ENCODE measurements at places on chromosomes 7 and 10. TPM values are rescaled to one million over a fixed set of nuclear protein-coding genes. Genes with fewer than 3 reads are reported as not detected.

- no peak for DNase-seq
Observed at GRCh38 chr7:136016649-136017395, 39.7 kb upstream of the MTPN start.

- DNase-seq, result no peak
Observed at GRCh38 chr7:2575046-2575732, 16.4 kb downstream of the IQCE start.

GRCh38 chr10:131726076-131726880, 174.5 kb upstream of the PPP2R2D start:
- no peak for DNase-seq

DNA sequence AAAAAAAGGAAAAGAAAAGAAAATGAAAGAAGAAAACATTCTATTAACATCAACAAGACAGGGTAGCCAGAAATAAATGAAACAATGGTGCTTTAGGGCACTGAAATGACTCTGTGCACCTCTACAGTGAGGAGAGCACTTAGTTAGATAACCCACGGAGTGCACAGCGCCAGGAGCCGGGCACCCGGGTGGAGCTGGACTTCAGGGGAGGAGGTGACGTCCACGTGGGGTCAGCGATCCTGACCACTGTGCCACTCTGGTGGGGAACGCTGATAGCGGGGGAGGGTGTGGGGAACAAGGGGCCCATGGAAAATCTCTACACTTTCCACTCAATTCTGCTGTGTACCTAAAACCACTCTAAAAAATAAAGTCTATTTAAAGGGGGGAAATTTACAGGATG, 15.7 kb upstream of the CNPY1 start:
- no peak for DNase-seq

Gene TPK1
- polyA plus RNA-seq, result 0.69 TPM

Gene OR2A7
- not detected for polyA plus RNA-seq

Data from AG04450 (cell line).